ENCODE measurements at places on chromosomes 2 and 18.

DNA sequence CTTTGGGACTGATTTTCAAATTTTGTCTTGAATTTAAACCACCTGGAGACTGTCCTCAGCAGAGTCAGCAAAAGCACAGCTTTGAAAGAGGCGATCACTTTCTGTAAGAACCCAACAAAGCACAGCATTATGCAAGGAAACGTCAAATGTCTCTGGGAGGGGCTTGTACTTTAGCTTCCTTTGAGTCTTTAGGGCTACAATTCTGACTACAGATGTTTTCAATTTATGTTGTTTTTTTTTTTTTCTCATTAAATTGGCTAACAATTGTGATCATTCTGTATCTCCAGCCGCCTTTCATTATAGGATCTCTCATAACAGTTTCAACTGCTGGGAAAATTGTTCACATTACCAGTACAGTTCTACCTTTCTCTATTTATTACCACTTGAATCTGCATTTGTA, 48.3 kb downstream of the COL3A1 start:
- no peak for DNase-seq

- DNase-seq = no peak
Observed at GRCh38 chr2:235195921-235196320, 244.1 kb downstream of the SH3BP4 start.

GRCh38 chr18:41948544-41949110, 6.4 kb upstream of the PIK3C3 start:
- no peak for DNase-seq

GRCh38 chr2:25314514-25315315, 27.0 kb downstream of the DNMT3A start:
- DNase-seq = no peak

GRCh38 chr2:203782262-203782976, 76.0 kb downstream of the CD28 start:
- DNase-seq = peak; percentile 85

Measured in PC-9 (cell line).